ENCODE measurements at places on chromosomes 12 and 14. TPM values are rescaled to one million over a fixed set of nuclear protein-coding genes. Genes with fewer than 3 reads are reported as not detected.

Gene IFNG-AS1
- not detected for total RNA-seq

GRCh38 chr12:72699362-72699761 is 427.2 kb downstream of the TRHDE start:
- DNase-seq: no peak

Gene ANGEL1
- 15.0 TPM for total RNA-seq

Gene GARIN6
- not detected for total RNA-seq

DNA sequence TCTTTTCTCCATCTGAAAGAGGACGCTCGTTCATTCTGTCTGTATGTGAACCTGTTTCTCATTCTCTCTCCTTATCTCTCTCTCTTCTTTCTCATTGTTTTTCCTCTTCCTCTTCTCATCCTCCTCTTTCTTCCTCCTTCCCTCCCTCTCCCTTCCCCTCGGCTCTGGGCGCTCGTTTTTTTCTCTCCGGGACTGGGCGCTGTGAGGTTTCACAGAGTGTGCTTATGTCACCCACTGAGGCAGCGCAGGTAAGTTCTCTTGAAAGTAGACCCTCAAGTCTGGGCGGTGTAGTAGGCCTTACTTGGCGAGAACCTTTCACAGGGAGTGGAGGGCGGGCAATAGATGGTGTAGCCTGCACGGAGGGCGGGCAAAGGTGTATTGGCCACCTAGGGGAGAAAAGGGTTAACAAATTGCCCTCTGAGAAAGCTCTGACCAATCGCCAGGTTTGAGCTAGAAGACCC is 4.5 kb upstream of the SIX1 start:
- DNase-seq: no peak

DNA sequence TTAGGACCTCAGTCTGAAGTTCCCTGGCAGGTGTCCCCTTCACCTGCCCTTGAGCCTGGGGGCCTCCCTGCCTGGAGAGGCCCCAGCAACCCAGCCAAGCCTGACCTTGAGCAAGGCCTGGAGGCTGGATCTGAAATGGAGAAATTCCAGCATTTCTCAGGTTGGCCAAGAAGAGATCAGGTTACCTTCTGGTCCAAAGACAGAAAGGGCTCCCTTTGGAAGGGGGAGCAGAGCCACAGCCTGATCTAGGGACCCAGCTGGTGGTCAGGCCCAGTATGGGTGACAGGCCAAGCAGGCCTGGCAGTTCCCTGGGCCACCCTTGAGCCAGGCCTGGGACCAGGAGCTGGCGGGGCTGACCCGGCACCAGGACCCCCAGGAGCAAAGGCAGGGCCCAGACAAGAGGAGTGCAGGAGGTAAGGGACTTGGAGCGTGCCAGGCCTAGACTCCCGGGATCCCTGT is 82.8 kb downstream of the TNFAIP2 start:
- DNase-seq: no peak

Gene SLC25A47
- total RNA-seq: not detected
